ENCODE measurements at places on chromosomes 6 and 20.
A peak's percentile ranks its signal among the peaks of the same experiment; 100 is the strongest.

GRCh38 chr6:33875141-33875581 is 71.4 kb upstream of the MLN start:
- no peak for DNase-seq

GRCh38 chr6:118715376-118715775 is 64.0 kb upstream of the CEP85L start:
- DNase-seq: no peak

- no peak for DNase-seq
Measured at GRCh38 chr6:146258206-146258605, 229.3 kb downstream of the GRM1 start.

DNA sequence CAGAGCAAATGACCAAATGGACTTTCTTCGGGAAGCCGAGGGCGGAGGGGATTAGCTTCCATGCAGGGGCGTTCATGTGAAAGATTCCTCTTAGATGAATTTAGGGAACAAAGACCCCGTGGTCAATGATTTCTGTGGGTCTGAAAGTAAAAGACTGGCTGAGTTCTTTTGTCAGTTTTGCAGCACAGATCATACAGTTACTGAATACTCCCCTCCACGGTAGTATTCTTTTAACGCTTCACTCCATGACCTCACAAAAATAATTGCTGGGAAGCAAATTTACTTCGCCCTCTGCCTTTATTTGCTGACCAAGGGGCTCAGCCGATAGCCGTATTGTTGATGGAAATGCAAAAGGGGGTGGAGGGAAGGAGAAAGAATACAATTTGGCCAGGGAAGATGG is 86.0 kb upstream of the SALL4 start:
- DNase-seq: no peak

DNA sequence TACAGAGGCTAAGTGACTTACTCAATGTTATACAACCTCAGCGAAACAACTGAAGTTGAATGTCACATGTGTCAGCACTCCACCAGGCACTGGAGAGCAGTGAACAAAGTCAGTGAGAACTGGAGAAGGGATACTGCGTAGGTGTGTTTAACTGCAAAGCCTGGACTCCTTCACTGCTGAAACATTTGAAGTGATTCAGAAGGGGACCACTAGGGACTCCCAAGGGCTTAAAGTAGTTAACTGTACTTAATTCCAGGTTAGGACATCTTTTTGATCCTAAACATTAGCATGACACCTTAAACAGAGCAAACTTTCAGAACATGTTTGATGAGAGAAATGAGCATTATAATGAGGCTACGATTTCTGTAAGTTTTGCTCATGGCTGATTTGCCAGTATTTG is 45.0 kb upstream of the ZBTB24 start:
- DNase-seq: no peak

DNA sequence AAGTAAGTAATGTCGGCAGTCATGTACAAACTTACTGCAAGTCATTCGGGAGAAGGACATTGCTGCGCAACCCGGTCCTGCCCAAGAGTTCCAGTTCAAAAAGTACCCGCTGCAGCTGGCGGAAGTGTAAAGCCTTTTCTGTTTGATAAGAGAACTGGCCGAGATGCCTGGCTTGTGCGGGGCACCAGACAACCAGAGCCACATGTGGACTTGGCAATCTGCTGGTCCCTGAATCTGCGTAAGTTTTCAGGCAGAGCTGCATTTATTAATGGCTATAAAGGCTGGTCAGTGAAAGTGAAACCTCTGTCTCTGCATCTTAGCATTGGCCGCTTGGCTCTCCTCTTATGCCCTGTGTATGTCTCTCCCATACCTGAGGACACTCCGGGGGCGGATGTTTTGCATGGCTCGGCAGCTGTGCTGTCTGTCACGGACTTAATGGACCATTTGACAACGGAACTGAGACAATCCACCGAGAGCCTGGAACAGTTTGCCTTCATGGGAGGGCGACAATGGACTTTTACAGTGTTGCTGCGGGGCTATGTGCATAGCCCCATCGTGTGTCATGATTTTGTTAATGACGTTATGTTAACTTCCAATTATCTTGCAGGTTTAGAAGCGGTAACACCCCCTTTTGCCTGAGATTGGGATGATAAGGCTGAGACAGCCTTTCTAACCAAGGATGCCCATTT is 19.8 kb upstream of the RGS17 start:
- DNase-seq: peak; percentile 30

DNA sequence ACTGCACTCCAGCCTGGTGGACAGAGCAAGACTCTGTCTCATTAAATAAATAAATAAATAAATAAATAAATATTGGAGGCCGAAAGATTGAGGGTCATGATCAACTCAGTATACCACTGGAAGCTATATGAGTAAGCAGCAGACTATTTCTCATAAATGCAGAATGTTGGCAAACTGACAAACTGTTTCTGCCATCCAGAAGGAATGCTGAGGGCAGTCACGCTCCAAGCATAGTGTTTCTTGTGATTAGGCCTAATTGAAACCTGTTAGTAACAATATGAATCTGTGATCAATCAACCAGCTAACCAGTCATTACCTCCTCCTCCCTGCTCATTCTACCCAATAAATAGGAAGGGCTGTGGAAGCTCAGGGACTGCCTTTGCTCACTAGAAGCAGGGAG is 15.2 kb upstream of the KCNK15 start:
- DNase-seq: peak; percentile 92

GRCh38 chr6:40347571-40348011 is 239.6 kb downstream of the LRFN2 start:
- DNase-seq: no peak

DNA sequence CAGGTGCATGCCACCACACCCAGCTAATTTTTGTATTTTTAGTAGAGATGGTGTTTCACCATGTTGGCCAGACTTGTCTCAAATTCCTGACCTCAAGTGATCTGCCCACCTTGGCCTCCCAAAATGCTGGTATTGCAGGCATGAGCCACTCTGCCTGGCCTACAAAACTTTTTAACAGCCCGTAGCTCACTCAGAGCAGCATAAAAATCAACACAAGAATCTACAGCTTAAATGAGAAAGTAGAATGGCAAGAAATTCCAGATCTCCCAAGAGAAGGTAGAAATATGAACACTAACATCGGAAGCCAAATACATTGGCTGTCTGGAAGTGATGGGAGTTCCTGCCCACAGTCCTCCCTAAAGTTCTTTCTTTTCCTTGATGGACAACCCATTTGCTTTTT is 43.7 kb downstream of the SCGN start:
- DNase-seq: no peak

GRCh38 chr6:140871911-140872310 is 1260.8 kb upstream of the GJE1 start:
- DNase-seq: peak; percentile 20

DNA sequence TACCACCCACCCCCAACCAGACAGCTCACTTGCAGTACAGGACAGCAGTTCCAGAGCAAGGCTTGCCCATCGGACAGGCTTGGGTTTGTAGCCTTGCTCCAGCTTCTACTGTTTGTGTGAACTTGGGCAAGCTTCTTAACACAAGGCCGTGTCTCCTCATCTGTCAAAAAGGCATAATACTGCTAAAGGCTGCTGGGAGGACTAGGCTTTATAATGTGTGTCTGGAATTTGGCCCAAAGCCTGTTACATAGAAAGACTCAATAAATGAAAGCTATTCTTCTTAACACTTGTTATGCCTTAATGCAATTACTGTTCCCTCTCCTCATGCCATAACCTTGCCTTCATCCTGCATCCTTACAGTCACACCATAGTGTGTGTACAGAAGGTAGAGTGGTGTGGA is 43.4 kb downstream of the LYRM4 start:
- no peak for DNase-seq

DNA sequence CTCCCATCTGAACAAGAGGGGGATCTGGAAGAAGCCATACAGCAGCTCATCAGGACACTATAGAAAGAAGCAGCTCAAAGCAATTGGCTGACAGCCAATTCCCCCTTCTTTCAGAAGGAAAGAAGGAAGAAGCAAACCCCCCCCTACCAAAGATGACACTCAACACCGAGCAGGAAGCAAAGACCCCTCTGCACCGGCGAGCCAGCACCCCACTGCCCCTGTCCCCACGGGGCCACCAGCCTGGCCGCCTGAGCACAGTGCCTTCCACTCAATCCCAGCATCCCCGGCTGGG is 1.2 kb downstream of the REM1 start:
- no peak for DNase-seq

GRCh38 chr6:128241216-128241615 is 279.2 kb downstream of the PTPRK start:
- no peak for DNase-seq
